ENCODE measurements at places on chromosomes 7 and 10.

DNA sequence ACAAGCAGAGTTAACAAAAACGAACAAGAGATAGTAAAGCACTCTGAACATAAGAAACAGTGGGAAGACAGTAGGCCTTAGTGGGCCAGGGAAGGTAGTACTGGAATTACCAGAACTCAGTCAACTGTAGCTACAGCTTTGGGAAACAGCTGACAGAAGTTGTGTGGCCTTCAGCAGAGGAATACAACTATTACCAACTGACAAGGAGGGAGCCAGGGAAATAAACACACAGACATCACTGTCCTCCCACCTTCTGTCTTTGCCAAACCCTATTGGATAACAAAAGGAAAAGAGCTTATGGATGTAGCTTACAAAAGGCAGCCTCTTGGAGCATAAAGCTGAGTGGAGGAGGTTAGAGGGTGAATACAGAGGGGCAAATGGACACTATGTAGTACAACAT lies 15.4 kb downstream of the MICU1 start:
- H3K4me1 ChIP-seq = no peaks in the 10 kb centered on the region
- no peak overlapping the region for H3K27ac ChIP-seq
- H3K27me3 ChIP-seq = no peaks in the 10 kb centered on the region
- H3K36me3 ChIP-seq = no peaks in the 10 kb centered on the region
- no peak for DNase-seq
- no peak overlapping the region for H3K4me3 ChIP-seq

GRCh38 chr10:78224602-78225001 lies 190.9 kb downstream of the RPS24 start:
- H3K4me1 ChIP-seq = no peaks in the 10 kb centered on the region
- H3K4me3 ChIP-seq = no peak overlapping the region
- no peak for DNase-seq
- H3K27ac ChIP-seq = no peak overlapping the region

GRCh38 chr10:21517134-21518031 lies 8.1 kb downstream of the SKIDA1 start:
- no peaks in the 10 kb centered on the region for H3K27me3 ChIP-seq
- peak overlapping the region; percentile 63 for H3K4me3 ChIP-seq
- peak overlapping the region; percentile 69 for H3K27ac ChIP-seq
- DNase-seq = no peak

DNA sequence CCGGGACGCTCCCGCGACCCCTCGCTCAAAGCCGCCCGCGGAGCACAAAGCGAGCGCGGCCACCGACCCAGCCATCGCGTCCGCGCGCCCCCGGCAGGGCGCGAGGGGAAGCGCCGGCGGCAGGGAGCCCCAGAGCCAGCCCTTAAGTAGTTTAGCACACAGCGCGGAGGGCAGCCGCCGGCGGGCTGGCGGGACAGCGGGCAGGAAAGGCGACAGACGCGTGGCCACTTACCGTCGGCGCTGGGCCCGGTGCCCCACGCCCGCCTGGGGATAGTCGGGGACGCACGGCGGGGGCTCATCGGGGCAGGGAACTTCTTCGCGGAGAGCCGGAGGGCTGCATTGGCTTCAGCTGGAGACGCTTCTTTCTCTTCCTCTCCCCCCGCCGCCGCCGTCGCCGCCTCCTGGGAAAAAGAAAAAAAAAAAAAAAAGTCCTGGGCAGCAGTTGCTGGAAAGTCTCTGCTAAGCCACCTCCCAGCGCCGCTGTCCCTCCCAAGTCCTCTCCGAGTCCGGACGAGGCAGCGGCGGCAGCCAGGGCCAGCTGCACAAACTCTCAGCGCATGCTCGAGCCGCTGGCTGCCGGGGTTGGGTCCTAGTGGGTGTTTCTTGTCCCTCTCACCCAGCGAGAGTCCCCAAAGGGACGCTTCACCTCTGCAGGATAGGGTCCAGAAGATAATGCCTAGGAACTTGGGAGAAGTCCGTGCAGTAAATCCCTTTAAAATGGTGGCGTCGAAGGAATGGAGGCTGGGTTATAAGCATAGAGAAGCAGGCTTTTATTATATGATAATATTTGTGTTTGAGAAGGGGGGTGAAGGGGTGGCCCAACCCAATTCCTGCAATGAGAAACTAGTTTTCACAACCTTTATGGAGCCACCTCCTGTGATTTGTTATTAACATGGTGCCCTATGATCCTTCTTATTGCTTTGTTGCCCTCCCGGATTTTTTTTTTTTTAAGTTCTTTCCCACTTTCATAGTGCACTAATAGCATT lies at the start of gene TSPAN12:
Gene TSPAN12, minus strand, starts transcription at position 557 of the 986 bp plus-strand sequence. CDS start 1,381 bp downstream, outside the sequence.
- peak within 1 kb of the TSS; percentile 96 for H3K27ac ChIP-seq
- peak within 1 kb of the TSS; percentile 67 for H3K4me3 ChIP-seq
- no peaks in the 10 kb centered on the region for H3K36me3 ChIP-seq
- no peaks in the 10 kb centered on the region for H3K4me1 ChIP-seq
- DNase-seq = peak; percentile 90

- H3K4me1 ChIP-seq = no peaks in the 10 kb centered on the region
- H3K27ac ChIP-seq = no peak overlapping the region
- H3K27me3 ChIP-seq = no peaks in the 10 kb centered on the region
- H3K36me3 ChIP-seq = no peaks in the 10 kb centered on the region
- DNase-seq = no peak
Observed at GRCh38 chr7:155824227-155824886, 12.1 kb upstream of the SHH start.

GRCh38 chr10:117221156-117221711 lies 19.7 kb upstream of the SLC18A2 start:
- no peak overlapping the region for H3K27ac ChIP-seq
- DNase-seq = no peak
- H3K27me3 ChIP-seq = peaks cover 9% of the 10 kb centered on the region
- H3K36me3 ChIP-seq = no peaks in the 10 kb centered on the region

- H3K4me3 ChIP-seq = peak within 1 kb of the TSS; percentile 95
- no peaks in the 10 kb centered on the region for H3K36me3 ChIP-seq
- H3K27ac ChIP-seq = peak within 1 kb of the TSS; percentile 28
Observed at GRCh38 chr7:128937647-128938543, at the start of gene IRF5. IRF5 (plus strand) TSS chr7:128937927; CDS start chr7:128942082, 4,155 bp downstream.

DNA sequence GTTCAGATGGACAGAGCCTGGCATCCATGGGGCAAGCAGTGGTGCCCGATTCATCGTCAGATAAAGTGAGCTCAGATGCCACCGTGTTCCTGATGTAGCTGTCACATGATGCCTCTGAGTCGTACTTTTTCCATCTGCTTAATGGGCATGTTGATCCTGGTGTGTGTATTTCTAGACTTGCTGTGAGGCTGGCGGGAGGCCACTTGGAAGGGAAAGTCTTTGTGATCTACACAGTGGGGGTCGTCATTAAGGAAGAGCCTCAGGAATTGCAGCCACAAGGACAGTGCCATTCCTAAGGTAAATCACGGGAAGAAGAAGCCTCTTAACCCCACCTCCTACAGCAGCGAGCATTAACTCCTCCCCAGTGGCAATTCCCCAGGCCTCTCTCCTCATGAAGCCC lies 63.0 kb downstream of the RGS10 start:
- no peak overlapping the region for H3K27ac ChIP-seq
- no peak for DNase-seq
- no peaks in the 10 kb centered on the region for H3K4me1 ChIP-seq
- no peaks in the 10 kb centered on the region for H3K36me3 ChIP-seq

DNA sequence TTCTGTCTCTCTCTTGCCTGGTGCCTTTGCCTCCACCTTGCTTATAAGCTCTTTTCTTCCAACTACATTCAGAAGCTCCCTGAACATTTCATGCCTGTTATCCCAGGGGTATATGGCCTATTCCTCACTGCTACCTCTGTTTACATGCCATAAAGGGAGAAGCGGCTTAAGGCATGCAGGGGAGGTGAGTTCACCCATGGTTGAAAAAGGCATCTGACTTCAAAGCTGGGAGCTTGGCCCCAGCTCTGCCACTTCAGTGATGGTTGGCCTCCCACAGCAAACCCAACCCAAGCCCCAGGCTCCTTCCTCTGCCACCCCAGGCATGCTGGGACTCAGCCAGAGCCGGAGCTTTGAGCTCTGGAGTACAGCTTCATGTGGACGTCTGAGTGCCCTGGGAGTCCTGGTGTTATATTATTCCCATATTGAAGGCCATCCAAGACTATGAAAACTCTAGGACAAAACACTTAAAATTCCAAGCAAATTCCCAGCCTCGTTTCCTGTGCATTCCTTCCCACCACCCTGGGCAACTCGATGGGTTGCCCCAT lies 468.6 kb upstream of the ZMIZ1 start:
- no peaks in the 10 kb centered on the region for H3K27me3 ChIP-seq
- no peak overlapping the region for H3K4me3 ChIP-seq
- no peaks in the 10 kb centered on the region for H3K4me1 ChIP-seq
- no peak overlapping the region for H3K27ac ChIP-seq
- DNase-seq = no peak

DNA sequence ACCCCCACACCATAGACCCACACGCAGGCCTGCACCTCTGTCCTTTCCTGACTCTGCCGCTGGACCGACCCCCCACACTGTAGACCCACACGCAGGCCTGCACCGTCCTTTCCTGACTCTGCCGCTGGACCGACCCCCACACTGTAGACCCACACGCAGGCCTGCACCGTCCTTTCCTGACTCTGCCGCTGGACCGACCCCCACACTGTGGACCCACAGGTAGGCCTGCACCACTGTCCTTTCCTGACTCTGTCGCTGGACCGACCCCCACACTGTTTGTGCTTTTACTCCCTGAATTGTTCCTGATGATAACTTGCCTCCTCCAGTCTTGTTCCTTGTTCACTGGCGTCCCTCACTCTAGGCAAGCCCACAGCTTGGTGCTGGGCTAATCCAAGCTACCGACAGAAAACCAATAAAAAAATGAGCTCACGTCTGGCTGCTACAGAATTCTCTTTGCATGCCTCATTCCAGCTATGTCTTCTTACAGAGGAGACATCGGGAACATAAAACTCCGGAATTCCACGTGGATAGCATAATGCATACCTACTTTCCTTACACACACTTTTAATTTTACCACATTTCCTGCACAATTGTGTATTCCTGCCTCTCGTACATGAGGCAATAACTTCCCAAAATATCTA lies 494.3 kb downstream of the PTPRN2 start:
- no peaks in the 10 kb centered on the region for H3K27me3 ChIP-seq
- no peaks in the 10 kb centered on the region for H3K36me3 ChIP-seq
- H3K4me1 ChIP-seq = no peaks in the 10 kb centered on the region
- no peak overlapping the region for H3K4me3 ChIP-seq
- no peak overlapping the region for H3K27ac ChIP-seq

DNA sequence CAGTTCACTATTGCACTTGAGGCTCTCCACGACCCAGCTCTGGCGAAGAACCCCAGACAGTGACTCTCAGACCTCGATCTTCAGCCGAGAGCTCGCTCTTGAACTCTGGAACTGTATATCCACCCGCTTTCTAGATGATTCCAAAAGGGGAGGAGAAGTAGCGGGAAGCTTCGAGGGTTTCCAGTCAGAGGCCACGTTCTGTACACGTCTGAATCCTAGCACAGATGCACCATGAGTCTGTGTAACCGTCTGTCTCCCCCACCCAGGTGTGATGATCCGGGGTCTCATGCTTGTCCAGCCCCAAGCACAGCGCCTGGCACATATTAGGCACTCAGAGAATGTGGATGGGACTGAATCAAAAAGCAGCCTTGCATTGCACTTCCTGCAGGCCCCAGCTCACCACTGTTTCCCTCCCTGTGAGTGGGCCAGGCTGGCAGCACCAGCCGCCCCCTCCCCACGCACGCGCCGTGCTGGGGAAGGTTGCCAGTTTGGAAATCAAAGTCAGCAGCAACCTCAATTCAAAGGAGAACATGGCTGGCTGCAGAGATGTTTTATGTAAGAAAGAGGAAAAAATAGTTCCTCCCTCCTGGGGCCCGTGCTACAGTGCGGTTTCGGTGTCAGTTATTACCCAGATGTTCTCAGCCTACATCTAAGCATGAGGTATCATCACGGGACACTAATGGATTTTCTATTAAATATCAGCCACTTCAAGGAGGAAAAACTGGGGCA lies 5.7 kb downstream of the GRID2IP start:
- no peaks in the 10 kb centered on the region for H3K36me3 ChIP-seq
- no peaks in the 10 kb centered on the region for H3K4me1 ChIP-seq
- no peaks in the 10 kb centered on the region for H3K27me3 ChIP-seq
- H3K4me3 ChIP-seq = no peak overlapping the region
- DNase-seq = no peak

GRCh38 chr7:39069031-39069430 lies 91.3 kb downstream of the POU6F2 start:
- no peak for DNase-seq
- H3K27ac ChIP-seq = no peak overlapping the region
- H3K4me1 ChIP-seq = no peaks in the 10 kb centered on the region
- H3K36me3 ChIP-seq = no peaks in the 10 kb centered on the region
- H3K27me3 ChIP-seq = no peaks in the 10 kb centered on the region

DNA sequence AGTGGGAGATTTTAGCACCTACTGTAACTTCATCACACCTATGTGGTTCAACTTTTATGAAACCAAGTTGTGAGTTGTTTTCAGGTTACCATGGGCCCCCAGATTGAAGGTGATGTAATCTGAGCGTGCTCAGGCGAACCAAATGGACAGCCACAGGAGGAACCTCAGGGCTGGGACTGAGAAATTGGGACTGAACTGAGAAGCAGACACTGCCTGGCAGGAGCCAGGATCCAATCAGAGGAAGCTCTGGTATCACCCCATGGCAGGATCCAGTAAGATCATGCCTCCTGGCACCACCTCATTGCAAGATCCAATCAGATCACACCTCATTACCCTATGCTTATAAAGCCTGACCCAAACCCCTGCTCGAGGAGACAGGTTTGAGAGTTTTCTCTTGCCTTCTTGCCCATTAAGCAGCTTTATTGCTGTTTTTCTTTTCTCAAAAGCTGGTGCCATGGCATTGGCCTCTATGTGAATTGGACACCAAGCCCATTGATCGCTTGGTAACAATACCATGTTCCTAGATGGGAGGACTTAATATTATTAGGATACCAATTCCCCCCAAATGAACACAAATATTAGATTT lies 43.2 kb upstream of the GDF10 start:
- no peaks in the 10 kb centered on the region for H3K27me3 ChIP-seq
- peaks cover 6% of the 10 kb centered on the region for H3K4me1 ChIP-seq
- H3K27ac ChIP-seq = no peak overlapping the region
- DNase-seq = peak; percentile 45
- no peaks in the 10 kb centered on the region for H3K36me3 ChIP-seq
- no peak overlapping the region for H3K4me3 ChIP-seq

DNA sequence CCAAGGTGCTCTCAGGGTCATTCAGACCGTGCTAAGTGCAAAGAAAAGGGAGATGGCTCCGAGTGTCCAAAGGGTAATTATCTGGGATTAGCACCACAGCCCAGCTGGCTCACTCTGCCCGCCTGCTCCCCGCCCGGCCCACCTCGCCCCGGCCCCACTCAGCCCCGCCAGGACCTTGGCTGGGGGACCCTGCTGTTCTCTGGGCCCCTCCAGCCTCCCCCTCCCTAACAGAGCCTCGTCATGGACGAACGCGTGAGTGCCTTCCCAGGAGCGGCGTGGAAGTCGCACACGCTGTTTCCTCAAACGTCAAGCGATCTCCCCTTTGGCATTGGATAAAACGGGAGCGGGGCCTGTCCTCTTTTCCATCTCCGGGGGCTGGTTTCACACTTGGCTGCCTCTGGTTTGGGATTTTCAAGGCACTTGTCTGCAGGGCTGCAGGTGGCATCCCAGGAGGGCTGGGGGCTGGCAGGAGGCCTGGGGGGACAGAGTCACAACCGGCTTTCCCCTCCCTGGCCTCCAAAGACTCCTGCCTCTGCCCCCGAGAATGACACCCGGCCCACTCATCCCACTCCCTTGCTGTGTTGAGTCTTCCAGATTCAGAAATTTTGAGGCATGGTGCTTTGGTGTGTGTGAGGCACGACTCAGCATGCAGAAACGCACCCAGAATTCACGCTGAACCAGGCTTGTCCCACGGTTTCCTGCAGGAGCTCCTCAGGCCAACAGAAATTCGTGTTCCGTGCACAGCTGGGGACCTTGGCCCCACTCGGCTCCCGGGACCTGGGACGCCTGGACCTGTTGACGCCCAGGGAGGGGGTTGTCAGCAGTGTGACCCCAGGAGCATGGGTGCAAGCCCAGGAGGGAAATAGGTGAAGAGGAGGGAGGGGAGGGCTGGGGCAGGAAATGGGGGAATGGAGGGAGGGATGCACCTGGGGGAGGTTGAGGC lies 110.0 kb downstream of the PDGFA start:
- no peaks in the 10 kb centered on the region for H3K4me1 ChIP-seq
- DNase-seq = no peak
- H3K27ac ChIP-seq = no peak overlapping the region

Measured in ascending aorta (tissue), 2 donors.